ENCODE measurements at places on chromosomes 2 and 18. TPM values are rescaled to one million over a fixed set of nuclear protein-coding genes. Genes with fewer than 3 reads are reported as not detected.

The OXER1 gene
- total RNA-seq: 1.6 TPM

- no peak for DNase-seq
Measured at GRCh38 chr18:47912343-47912742, 18.1 kb downstream of the SMAD2 start.

GRCh38 chr2:211931314-211931713 is 607.3 kb downstream of the ERBB4 start:
- DNase-seq: no peak

- no peak for DNase-seq
Measured at GRCh38 chr2:19739256-19739655, 162.5 kb downstream of the TTC32 start.

DNA sequence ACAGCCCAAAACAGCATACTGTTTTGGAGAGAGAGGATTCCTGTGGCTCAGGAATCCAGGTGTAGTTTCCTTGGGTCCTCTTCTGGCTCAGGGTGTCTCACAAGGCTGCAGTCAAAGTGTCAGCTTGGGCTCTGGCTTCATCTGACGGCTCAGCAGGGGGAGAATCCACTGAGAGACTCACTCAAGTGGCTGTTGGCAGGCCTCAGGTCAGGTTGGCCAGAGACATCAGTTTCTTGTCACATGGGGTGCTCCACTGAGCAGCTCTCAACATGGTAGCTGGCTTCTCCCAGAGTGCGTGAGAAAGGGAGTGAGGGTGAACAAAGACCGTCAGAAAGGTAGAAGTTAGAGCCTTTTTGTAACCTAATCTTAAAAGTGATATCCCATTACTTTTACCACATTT is 168.4 kb downstream of the SOCS6 start:
- DNase-seq: no peak
